ENCODE measurements at places on chromosomes 13 and 19. TPM values are rescaled to one million over a fixed set of nuclear protein-coding genes. Genes with fewer than 3 reads are reported as not detected.
A peak's percentile ranks its signal among the peaks of the same experiment; 100 is the strongest.

- DNase-seq, result no peak
Observed at GRCh38 chr13:98080280-98080679, 62.6 kb upstream of the FARP1 start.

GRCh38 chr19:12800923-12801465 is 606 bp downstream of the PRDX2 start:
- DNase-seq, result peak; percentile 84

DNA sequence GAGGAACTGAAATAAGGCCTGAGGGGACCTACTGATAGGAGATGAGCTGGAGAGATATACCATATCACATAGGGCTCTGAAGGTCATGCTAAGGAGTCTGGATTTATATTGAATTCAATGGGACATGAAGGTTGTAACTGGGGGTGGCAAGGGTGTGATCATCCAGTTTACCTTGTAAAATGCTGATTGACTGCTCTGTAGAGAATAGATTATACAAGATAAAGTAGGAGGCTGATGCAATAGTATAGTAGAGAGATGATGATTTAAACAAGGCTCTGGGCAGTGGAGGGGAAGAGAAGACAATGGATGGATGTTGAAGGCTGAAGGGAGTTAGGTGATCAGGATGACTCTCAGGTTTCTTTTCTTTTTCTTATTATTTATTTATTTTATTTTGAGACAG is 18.0 kb upstream of the PAN3 start:
- DNase-seq, result no peak

DNA sequence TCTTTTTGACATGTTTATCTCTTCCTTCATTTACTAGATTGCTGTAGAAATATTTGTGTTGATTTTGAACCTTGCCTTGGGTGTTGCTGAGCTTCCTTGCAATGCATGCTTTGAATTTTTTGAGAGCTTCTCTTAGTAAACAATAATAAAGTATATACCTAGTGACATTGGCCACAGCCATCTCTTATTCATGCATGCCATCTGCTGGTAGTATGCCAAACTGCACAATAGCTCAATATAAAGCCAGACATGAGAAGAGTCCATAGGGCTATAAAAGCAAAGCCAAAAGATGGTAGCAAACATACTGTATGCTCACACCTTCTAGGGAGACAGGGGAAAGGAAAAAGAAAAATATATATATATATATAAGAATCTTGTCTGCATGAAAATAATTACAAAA is 18.9 kb upstream of the ZSCAN5A start:
- no peak for DNase-seq

GRCh38 chr13:37618554-37618953 is 20.0 kb upstream of the POSTN start:
- no peak for DNase-seq

DNA sequence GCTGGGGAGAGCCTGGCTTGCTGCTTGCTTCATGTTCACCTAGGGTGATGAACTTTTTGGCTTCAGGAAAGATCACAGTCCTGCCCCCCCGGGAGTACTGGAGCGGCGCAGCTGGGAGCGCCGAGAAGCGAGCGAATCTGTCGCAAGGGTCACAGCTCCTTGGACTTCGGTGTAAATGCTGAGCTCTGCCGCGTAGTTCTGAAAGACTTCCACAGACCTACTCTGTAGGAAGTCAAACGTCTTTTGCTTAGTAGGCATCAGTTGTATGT is 2.7 kb downstream of the ING1 start:
- DNase-seq, result no peak

DNA sequence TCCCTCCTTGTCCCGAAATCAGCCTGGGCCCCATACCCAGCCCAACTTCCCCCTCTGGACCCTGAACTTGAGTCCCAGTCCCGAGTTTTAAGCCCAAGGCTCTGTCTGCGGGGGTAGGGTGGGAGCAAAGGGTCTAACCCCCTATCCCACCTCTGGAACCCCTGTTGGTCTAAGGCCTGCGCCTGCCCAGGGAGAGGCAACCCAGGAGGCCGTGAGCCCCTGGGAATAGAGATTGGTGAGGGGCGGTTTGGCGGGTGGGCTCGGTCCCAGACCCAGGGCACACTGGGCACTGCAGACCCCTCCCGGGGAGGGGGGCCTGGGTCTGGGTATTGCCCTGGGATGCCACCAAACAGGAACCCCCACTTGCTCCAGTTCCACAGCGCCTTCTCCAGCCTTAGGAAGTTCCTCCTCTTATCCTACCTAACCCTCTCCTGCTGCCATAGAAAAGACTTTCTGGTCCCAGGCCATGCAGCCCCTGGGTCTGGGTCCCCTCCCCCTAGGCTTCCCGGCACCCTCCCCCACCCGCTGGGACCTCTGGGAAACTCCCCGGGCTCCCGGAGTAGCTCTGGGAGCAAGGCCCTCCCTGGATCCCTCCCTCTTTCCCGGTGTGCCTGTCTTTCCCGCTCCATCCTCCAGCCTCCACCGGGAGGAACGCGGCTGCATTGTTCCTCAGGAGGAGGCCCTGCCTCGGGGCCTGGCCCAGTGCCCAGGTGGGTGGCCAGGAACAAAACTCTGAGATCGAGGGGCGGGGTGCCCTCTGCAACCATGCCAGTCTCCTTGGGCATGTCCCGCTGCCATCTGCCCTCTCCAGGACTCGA is 33.6 kb upstream of the NANOS3 start:
- DNase-seq, result peak; percentile 84

DNA sequence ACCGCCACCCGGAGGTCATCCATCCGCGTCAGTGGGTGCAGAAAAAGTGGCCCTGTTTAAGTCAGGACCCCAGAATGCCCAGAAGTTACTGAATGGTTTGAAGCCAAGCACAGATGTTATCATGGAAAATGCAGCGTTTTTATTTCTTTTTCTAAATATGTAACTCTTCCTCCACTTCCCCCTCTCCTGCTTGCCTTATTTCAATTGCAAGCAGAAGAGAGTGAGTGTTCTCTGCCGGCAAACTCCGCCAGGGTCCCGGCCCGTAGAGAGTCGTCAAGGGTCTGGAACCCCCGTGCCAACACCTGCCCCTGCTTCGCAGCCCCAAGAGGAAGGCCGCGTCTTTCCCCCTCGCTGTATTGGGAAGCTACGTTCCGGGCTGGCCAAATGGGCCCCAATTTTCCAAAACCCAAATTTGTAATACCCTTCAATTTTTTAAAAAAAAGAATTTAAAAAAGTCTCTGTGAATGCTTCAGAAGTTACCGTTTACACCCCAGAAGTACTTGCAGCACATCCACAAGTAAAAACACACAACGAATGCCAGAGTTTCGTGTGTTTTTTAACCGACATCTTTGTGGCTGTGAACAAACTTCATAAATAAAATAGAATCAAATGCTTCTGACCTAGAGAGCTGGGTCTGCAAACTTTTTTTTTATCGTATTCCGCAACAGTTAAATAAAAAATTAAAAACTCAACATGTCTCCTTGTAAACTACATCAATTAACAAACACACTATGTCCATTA is 712 bp upstream of the PDX1 start:
- no peak for DNase-seq

- DNase-seq, result no peak
Observed at GRCh38 chr19:35093430-35093829, 22.2 kb upstream of the FXYD3 start.

- DNase-seq, result no peak
Observed at GRCh38 chr19:19750842-19751790, 18.2 kb upstream of the ZNF14 start.

- no peak for DNase-seq
Observed at GRCh38 chr13:94369972-94370436, 109.5 kb downstream of the DCT start.

The DMAC2 gene
- total RNA-seq, result 34.4 TPM

The MED25 gene
- total RNA-seq, result 47.1 TPM

The OR7D2 gene
- not detected for total RNA-seq

The ADGRL1 gene
- total RNA-seq, result 12.4 TPM

All from spleen (tissue), 13 donors.